ENCODE measurements at places on chromosomes 6 and 20. TPM values are rescaled to one million over a fixed set of nuclear protein-coding genes. Genes with fewer than 3 reads are reported as not detected.

DNA sequence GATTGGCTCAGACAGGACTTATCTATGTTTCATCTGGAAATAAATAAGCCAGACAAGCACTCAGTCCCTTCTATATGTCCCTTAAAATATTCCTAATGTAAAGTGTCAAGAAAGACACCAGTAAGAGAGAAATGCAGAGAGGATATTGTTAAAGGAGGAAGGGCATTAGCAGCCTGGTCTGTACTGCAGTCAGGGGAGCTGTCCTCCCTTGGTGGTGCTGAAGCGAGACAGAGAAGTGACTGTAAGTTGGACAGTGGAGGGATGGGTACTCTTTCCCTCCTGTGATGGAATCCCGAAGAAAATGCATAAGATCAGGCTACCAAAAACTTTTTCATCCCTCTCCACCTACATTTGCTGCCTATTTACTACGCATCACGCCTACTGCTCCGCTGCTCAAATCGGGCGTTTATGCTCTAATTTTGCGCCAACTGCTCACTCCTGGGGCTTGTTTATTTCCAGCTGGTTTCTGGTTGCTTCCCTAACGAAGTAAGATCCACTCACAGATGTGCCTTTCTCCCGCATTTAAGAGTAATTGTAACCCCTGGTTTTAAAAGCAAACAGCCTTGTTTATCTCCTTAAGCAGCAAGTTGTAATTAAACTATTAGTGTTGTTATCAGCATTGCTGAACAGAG is 35.2 kb downstream of the PHACTR1 start:
- peak; percentile 57 for DNase-seq

The DYNLT1 gene
- polyA plus RNA-seq, result 196 TPM

DNA sequence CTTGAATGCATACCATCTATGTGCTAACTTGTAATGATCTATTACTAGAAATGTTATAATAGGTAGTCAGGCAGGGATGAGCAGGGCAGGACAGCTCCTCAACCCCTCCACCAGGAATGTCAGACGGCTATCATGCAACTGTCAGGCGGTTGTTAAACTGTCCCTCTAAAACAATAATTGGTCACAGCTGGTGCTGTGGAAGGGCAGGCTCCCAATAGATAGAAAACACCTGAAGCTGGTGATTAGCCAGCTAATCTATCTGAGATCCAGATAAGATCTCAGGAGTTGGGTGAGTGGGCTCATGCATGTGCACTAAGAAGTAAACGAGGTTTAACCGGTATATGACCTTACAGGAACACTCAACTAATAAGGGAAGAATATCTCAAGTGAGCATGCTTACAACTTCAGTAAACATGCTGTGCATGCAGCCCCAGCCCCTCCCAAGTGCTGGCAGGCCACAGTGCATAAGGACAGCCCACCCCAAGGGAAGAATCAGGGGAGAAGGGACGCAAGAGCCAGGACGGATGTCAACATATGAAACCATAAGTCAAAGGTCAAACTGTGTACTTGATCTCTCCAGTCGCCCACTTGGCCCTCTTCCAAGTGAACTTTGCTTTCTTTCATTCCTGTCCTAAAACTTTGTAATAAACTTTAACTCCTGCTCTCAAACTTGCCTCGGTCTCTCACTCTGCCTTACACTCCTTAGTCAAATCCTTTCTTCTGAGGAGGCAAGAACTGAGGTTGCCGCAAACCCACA is 566.2 kb upstream of the NRSN1 start:
- DNase-seq, result peak; percentile 39

The FRS3 gene
- polyA plus RNA-seq, result 6.4 TPM

GRCh38 chr6:136427378-136427717 is 122.9 kb downstream of the MAP7 start:
- DNase-seq, result no peak

DNA sequence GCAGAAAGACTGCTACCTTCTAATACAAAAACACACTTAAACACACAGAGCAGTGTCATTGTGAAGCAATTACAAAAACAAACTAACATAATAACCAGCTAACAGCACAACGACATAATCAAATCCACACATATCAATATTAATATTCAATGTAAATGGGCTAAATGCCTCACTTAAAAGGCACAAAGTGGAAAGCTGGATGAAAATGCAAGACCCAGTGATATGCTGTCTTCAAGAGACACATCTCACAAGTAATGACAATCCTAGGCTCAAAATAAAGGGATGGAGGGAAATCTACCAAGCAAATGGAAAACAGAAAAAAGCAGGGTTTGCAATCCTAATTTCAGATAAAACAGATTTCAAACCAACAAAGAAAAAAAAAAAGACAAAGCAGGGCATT is 67.8 kb upstream of the HTR1E start:
- no peak for DNase-seq

DNA sequence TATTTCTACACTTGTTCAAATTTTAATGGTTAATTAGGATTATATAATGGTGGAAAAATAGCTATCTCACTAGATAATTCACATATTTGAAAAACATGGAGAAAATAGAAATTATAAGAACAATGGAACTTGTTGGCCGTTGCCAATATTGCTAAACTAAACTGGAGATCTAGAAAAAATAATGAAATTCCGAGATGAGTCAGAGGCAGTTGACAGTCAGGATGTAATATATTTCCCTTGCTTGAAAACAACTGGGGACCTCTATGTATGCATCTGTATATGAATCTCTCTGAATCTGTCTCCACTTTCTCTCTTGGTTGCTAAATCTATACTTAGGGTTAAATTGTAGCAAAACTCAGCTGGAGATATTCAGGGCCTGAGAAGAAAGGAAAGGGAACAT is 1108.2 kb upstream of the GJE1 start:
- no peak for DNase-seq

The FOXF2 gene
- 0.15 TPM for polyA plus RNA-seq

DNA sequence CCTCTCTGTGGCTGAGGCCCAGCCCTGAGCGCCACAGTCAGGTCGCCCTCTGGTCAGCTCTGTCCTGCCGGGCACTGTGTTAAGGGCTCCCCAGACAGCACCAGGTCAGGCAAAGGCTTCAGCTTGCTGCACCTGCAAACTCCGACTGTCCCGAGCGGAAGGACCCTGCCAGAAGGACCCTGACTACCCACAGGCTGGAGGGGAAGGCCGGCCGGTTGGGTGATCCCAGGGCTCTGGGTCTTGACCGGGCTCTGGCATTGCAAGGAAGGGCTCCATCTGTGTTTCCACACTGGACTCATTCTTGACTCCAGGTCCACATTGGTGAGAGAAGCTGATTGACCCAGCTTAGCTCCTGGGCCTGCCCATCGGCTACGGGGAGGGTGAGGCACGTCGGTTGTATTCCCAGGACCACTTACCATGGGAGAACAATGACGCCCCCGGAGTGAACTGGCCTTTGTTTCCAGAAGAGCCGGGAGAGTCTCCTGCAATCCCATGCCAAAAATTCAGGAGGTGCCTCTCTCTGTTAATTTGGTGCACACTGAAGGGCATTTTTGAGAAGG is 229.8 kb downstream of the TAF4 start:
- DNase-seq, result no peak

DNA sequence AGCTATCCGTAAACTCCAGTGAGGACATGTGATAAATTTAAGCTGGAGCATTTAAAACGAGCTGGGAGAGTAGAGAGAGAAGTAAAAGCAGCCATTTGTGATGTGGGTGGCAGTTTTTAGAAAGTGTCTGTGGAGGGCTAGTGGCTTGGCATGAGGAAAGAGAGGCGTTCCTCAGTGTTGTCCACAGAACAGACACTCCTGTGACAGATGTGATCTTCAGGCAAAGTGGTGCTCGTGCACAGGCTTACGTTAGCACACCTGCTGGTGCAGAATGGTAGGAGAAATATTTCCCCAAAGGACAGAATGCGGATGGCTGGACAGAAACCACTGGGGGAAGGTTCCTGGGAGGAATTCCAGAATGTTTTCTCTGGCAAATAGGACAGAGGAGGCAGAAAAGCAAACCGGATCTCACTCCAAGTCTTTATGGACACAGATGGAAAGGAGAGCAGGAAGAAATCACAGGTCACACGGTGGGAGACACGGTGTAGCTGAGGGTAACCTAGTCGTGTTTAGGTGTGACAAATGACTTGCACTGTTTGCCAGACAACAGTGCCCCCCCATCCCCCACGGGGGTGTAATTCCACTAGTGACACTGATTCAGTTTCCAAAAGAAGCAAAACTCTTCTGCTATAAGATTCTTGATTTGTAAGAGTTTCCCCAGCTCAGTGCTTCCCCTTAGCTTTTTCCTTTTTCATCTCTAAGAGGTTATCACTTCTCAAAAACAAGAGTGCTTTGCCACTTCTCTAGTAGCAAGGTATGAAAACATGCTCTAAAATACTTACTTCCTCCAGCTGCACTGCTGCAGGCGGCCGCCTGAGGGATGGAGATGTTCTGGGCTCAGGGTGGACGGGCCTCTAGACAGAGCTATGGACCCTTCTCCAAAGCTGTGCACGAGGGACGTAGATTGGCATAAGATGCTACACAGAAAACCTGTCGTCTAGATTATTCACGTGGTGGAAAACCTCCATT is 293.2 kb downstream of the QKI start:
- DNase-seq, result no peak

DNA sequence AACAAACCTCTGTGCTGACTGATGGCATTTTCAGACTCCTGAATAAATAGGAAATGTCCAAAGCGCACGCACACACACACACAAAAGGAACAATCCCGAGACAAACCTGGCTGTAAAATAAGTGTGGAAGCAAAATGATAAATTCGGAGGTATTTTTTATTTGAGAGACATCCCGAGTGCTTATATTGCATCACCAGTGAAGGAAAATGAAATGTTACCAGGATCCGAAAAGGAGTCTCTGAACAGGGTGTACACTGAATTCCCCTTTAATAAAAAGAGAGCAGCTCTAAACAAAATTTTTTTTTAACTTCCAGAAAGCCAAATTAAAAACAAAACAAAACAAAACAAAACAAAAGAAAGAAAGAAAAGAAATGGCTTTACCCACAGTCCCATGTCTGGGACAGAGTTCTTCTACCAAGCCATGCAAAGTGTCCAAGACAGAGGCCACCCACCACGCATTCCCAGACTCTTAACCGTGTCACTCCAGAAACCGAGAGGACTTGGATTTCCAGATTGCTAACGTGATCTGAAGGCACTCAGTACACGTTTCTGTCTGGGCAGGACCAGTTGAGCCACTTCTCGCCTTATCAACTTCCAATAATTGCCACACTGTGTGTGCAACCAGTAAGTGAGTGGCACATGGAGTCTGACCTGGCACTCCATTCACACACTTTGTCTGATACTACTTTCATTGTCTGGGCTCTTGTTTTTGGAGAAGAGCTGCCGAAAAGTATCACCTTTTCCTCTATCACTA is 817 bp downstream of the ME1 start:
- DNase-seq, result no peak

GRCh38 chr20:15913391-15914025 is 659.7 kb downstream of the KIF16B start:
- peak; percentile 58 for DNase-seq
